ENCODE measurements at places on chromosomes 5 and 9. TPM values are rescaled to one million over a fixed set of nuclear protein-coding genes. Genes with fewer than 3 reads are reported as not detected.

Gene GARIN3
- not detected for total RNA-seq

Gene CER1
- total RNA-seq = not detected

Gene C9orf50
- not detected for total RNA-seq

Gene HTR1A
- not detected for total RNA-seq

Gene UBE2QL1
- total RNA-seq = 0.14 TPM

Gene NR5A1
- total RNA-seq = not detected

Gene PCDHA7
- 0.13 TPM for total RNA-seq

Gene CDC20B
- total RNA-seq = 0.07 TPM

Gene PCDHGC4
- total RNA-seq = 0.05 TPM

Gene BTNL8
- total RNA-seq = not detected

Gene REEP2
- total RNA-seq = 8.1 TPM

Gene PCA3
- total RNA-seq = not detected

Gene FOXE1
- 4.5 TPM for total RNA-seq

Gene PSD2
- total RNA-seq = not detected

Gene PIK3R1
- 5.9 TPM for total RNA-seq

Gene PCDHB16
- total RNA-seq = 0.06 TPM

Gene DBH
- total RNA-seq = not detected

Gene PCDHGB1
- 2.0 TPM for total RNA-seq

Gene TTC33
- total RNA-seq = 12.8 TPM

Gene GOLGA2
- 46.5 TPM for total RNA-seq

Gene CEL
- total RNA-seq = 0.70 TPM

Gene MAP1B
- total RNA-seq = 31.8 TPM

Gene MAMDC2
- total RNA-seq = 0.29 TPM

Gene MLANA
- not detected for total RNA-seq

Gene PFDN1
- total RNA-seq = 90.5 TPM

Gene HK3
- total RNA-seq = 0.03 TPM

Gene OLFML2A
- total RNA-seq = 17.8 TPM

Gene CDH6
- total RNA-seq = 0.09 TPM

Gene GOLM1
- 116 TPM for total RNA-seq
